Activated CD4-positive, alpha-beta T cell treated with anti-CD3 and anti-CD28 coated beads, Interleukin-2, amount 50 U/mL, for 16 hours (primary cell): ENCODE measurements at places on chromosomes 12 and 14.
A peak's percentile ranks its signal among the peaks of the same experiment; 100 is the strongest.

DNA sequence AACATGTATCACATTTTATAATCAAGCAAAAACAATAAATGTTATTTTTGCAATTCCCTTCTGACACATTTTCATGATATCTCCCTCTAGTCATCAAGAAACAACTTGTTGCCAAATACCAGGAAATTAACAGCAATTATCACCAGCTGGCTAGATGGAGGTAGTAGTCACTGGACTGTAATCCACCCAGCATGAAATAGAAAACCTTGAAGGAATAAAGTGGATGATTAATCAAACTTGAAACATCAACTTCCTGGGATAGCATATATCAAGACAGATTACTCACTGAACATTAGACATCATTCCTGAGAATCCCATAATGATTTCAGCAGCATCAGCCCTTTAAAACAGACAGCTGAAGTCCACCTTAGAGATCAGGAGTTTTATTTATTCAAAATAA, 259.0 kb downstream of the CCDC59 start:
- DNase-seq, result no peak

DNA sequence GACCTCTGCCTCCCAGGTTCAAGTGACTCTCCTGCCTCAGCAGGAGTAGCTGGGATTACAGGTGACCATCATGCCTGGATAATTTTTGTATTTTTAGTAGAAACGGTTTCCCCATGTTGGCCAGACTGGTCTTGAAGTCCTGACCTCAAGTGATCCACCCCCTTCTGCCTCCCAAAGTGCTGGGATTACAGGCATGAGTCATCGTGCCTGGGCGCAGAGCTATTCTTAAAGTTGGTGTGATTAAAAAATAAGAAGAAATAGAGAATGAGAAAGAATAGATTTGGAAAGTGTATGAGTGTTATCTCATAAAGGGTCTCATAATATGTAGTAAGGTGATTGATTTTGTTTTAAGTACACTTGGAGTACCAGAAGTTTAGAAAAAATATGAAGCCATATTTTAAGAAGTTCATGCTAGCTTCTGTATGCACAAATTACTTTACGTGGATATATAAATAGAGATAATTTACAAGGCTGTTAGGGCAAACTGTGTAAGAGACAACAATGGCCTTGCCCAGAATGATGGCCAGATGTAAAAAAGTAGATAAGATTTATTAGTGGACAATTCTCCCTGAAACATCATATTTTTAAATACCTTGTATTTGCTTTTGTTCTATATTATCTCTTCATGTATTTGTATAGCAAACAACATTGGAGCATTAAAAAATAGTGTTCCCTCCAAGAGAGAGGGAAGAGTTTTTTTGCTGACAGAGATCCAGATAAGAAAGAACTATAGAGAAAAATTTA, 1108.5 kb downstream of the SLC16A7 start:
- DNase-seq, result no peak

DNA sequence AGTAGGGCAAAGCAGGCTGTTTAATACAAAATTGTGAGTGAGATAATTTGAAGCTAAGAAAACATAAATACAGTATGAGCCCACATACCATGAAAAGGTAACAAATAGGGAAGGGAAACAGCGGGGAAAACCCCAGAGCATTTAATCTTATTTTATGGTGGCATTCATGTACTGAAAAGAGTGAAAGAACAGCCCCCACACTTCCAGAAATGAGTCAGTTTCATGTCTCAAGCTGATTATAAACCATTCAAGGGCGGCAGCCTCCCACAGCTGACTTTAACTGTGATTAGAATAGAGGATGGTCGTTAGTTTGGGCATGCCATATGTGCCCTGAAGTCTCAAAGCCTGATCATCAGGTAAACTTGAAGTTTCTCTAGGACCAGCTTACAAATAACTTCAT, 64.5 kb downstream of the FOXG1 start:
- peak; percentile 9 for DNase-seq

GRCh38 chr12:130818272-130818634, 20.8 kb downstream of the STX2 start:
- no peak for DNase-seq

DNA sequence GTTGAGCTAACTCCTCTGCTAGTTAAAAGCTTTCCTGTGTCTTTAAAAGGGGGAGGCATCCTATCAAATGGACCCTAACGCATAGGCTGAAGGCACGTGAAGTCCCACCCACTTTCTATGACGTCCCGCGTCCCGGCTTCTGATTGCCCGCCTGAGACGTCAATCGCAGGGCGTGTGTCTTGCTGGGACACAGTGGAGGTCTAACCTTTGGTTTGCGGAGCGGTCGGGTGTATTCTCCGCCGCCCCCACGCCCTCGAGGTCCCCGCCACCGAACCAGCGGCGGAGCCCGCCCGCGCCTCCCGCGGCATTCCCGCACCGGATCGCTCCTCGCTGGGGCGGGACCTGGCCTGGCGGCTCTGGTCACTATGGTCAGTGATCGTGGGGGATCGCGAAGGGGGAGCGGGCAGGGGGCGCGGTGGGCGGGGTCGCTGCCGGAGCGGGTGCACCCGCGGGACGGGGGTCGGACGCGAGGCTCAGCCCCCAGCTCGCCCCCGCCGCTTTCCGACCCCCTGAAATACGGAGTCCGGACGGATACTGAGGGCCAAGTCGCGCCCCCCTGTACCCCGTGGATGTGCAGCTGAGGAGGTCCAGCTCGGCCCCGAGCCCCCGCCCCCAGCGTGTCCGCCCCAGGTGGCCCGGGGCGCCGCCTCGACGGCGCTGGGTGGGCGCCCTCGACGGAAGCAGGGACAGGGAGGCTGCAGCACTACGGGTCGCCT, at the start of gene OTUB2:
TSS of gene OTUB2 (plus strand) at position 168 of the 716 bp plus-strand sequence. CDS start at position 366, 198 bp downstream.
- DNase-seq, result peak; percentile 99

DNA sequence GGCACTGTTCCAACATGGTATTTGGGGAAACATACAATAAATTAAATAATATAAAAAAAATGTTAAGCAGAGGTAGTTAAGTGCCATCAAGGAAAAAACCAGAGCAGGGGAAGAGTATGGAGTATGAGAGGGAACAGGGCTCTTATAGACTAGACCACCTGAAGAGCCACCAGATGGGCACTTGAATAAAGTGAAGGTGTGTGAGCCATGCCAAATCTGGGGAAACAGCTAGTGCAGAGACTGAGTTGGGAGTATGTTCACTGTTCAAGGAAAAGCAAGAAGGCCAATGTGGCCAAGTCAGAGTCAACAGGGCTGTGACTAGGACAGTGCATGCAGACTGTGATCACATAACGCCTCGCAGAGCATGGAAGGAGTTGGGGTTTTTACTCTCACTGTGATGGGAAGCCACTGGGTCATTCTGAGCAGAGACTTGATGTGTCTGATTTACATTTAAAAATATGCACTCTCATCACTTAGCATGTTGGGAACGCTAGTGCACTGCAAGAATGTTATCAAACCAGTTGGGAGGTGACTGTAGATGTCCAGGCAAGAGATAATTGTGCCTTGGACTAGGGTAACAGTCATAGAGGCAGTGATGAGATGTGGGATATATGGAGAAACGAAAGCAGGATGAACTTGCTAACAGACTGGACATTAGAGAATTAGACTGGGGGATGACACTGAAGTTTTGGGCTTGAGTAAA, 25.6 kb downstream of the NDUFA12 start:
- DNase-seq, result no peak

GRCh38 chr12:62259631-62259992, 592 bp upstream of the USP15 start:
- DNase-seq, result no peak

DNA sequence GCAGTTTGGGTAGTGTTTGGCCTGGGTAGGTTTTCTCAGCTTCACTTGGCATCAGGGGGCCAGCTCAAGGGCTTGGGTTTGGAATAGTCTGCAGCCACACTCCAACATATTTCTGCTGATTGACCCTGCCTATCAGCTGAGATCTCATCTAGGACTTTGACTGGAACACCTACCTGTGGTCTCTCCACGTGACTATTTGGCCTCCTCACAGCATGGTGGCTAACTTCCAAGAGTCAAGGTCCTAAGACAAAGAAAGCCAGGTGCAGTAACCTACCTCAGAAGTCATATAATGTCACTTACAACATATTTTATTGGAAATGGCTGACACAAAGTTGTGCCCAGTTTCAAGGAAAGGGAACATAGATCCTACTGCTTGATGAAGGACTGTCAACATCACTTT, 481.0 kb downstream of the EGLN3 start:
- DNase-seq, result no peak

DNA sequence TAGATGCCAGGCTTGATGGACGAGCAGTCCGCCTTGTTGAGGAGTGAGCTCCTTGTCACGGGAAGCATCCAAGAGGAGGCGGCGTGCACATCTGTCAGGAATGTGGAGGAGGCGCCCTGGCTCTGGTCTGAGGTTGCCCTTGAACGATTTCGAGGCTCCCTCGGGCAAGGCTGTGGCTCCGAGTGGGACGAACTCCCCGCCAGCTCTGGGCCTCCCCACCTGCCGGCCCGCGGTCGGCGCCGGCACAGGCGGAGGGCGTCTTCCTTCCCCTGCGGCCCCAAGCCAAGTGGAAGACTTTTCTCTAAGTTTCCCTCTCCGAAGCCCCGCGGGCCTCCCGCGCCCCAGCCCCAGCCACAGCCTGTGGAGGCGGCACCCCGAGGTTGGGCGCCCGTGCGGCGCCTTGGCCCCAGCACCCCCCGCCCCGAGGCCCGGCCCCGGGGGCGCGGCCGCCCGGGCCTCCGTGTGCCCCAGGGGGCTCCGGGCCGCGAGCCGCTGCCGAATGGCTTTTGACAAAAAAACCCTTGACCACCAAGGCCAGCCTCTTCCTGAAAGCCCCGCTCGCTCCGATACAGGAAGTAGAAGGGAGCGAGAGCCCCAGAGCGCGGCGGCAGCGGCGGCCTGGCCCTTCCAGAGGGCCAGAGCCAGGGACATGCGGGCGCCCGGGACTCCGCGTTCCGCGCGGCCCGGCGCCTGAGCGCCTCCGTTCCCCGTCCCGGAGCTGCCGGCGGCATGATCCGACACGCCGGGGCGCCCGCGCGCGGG, at the start of gene RIN3:
TSS of gene RIN3 (plus strand) at position 578 of the 762 bp plus-strand sequence. CDS start at position 730, 152 bp downstream.
- DNase-seq, result peak; percentile 35

DNA sequence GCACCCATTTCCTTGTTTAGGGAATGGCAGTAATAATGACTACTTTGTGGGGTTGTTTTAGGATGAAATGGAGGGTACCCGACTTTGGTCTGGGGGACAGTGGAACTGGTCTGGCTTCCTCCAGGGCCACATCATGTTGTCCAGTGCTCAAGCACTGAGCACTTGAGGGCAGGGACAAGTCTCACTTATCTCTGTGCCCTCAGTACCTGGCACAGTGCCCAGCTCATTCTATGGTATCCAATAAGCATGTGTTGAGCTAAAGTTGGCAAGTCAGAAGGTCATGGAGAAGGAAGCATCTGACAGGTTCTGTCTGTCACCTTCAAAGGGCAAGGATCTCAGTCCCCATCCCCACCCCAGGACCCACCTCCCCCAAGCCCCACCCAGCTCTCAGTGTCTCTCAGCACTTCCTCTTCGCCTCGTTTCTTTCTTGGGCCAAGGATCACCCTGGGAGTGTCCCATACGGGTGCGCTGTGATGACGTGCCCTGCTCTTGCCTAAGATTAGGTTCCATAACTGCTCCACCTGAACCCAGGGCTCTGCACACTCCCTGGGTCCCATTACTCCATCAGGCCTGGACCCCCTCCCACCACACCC, 24.3 kb upstream of the TMEM106C start:
- no peak for DNase-seq

GRCh38 chr14:74614508-74615495, 2.8 kb upstream of the LTBP2 start:
- DNase-seq, result no peak

DNA sequence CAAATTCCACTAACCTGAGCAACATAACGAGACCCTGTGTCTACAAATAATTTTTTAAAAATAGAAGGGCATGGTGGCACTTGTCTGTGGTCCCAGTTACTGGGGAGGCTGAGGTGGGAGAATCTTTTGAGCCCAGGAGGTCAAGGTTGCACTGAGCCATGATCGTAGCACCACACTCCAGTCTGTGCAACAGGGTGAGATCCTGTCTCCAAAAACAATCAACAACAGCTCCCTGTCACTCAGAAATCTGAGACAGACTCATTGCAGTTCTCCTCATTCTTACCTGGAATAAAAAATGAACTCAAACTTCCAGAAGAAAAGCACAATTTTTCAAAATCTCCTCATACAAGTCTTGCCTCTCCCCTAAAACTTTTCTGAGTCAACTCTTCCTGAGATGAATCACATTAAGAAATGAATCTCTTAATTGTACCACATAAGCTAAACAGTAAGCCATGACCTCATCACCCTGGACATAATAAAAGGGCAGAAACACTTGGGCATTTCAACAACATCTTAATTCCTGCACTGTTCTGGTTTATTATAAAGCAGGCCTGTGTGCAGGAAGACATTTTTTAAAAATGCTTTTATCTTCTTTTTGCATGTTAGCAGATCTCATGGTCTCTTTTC, 214.3 kb upstream of the CDKN3 start:
- peak; percentile 24 for DNase-seq

DNA sequence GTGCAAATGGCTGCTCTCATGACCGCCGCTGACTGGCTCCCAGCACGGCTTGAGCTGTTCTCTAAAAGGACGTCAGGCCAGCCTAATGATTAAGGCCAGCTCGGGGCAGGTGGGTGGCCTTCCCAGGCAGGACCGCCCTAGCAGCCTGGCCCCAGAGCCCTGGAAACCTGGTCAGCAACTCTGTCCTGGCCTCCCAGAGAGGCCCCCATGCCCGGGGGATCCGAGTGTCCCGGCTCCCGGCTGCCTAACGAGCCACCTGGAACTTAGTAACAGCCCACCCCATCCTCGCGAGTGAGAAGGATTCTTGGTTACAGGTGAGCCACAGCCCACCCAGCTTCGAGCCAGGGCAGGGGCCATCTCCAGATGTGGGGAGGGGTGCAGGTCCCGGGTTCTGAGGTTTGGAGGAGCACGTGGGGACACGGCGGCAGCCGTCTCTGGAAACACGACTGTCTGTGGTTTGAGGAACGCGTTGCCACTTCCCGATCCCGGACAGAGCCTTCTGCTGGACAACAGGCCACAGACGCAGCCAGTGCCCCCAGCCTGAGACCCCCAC, 73.8 kb upstream of the FBRSL1 start:
- no peak for DNase-seq

DNA sequence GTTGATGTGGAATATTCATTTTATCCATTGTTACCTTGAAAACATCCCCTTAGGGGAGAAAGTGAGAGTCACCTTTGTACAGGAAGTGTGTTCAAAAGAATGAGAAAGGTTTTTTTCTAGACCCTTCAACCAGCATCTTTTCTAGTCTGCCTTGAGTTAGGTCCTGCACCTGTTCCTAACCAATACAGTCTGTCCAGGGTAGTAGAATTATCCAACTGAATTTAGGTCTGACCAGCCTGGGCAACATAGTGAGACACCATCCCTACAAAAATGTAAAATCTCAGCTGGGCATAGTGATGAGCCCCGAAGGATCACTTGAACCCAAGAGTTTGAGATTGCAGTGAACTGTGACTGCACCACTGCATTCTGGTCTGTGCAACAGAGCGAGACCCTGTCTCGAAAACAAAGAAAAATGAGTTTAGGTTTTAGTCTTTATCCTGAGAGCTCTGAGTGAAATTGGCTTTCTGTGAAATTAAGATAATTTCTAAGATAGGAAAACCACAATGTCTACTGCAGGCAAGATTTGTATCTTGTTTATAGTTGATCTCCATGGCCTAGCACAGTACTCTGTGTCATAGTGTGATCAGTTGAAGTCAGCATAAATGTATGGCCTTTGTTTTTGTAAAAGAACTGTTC, 25.2 kb downstream of the ARHGAP5 start:
- DNase-seq, result peak; percentile 74
